ENCODE measurements at places on chromosomes 7 and 10. TPM values are rescaled to one million over a fixed set of nuclear protein-coding genes. Genes with fewer than 3 reads are reported as not detected.

The HTR5A gene
- not detected for total RNA-seq

The ANKRD7 gene
- not detected for total RNA-seq

The SPDYE3 gene
- total RNA-seq = not detected

- no peaks in the 10 kb centered on the region for H3K36me3 ChIP-seq
- H3K27me3 ChIP-seq = no peaks in the 10 kb centered on the region
- no peak overlapping the region for H3K27ac ChIP-seq
Observed at GRCh38 chr7:32020551-32021159, 49.6 kb downstream of the PDE1C start.

The GHITM gene
- 117 TPM for total RNA-seq

- H3K4me3 ChIP-seq = no peak overlapping the region
- DNase-seq = no peak
- H3K36me3 ChIP-seq = no peaks in the 10 kb centered on the region
- H3K4me1 ChIP-seq = no peaks in the 10 kb centered on the region
- no peaks in the 10 kb centered on the region for H3K27me3 ChIP-seq
Observed at GRCh38 chr7:35446091-35446490, 192.2 kb upstream of the TBX20 start.

DNA sequence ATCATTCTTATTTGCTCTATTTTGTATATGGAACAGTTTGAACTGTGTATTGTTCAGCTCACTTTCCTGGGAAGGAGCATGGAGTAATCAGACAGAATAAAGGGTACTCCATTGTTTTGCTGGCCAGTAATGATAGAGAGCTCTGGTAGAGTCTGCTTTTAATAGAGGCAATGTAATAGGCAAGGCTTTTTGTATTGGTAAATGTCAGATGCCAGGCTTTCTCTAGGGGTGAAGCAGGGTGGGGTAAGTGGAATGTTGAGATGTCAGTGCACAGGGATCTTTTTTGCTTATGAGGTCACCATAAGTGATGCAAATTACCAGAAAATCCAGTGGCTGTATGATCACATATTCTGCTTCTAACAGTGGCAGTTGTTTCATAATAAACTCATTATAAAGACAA lies 1088.3 kb upstream of the SORCS1 start:
- no peaks in the 10 kb centered on the region for H3K27me3 ChIP-seq
- no peaks in the 10 kb centered on the region for H3K36me3 ChIP-seq
- H3K27ac ChIP-seq = no peak overlapping the region
- H3K4me1 ChIP-seq = no peaks in the 10 kb centered on the region
- DNase-seq = no peak

- no peak for DNase-seq
- H3K27ac ChIP-seq = no peak overlapping the region
- no peak overlapping the region for H3K4me3 ChIP-seq
- H3K27me3 ChIP-seq = no peaks in the 10 kb centered on the region
- no peaks in the 10 kb centered on the region for H3K4me1 ChIP-seq
Observed at GRCh38 chr10:117677239-117677638, 134.7 kb downstream of the EMX2 start.

The OGDHL gene
- total RNA-seq = 0.69 TPM

- H3K27ac ChIP-seq = no peak overlapping the region
- H3K27me3 ChIP-seq = no peaks in the 10 kb centered on the region
- no peaks in the 10 kb centered on the region for H3K4me1 ChIP-seq
- H3K36me3 ChIP-seq = no peaks in the 10 kb centered on the region
- H3K4me3 ChIP-seq = no peak overlapping the region
Observed at GRCh38 chr7:40753455-40753854, 618.6 kb downstream of the SUGCT start.

The ESYT2 gene
- 63.1 TPM for total RNA-seq

DNA sequence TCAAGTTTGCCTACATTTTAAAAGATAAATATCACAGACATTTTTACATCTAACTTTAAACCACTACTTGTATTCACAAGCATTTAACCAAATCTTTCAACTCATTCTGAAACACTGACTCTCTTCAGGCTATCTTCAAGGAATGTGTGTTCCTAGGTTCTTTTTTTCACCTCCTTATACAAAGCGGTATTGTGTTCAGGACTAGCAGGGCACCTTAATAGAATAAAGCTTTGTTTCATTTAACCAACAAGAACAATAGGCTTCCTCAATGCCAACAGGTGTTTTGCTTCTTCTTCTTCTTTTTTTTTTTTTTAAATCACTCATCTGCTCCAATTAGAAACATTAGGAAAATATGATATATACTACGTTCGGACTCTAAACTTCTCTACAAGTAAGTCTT lies 212.9 kb upstream of the SEMA3E start:
- no peak for DNase-seq
- no peak overlapping the region for H3K27ac ChIP-seq
- no peak overlapping the region for H3K4me3 ChIP-seq
- no peaks in the 10 kb centered on the region for H3K27me3 ChIP-seq

DNA sequence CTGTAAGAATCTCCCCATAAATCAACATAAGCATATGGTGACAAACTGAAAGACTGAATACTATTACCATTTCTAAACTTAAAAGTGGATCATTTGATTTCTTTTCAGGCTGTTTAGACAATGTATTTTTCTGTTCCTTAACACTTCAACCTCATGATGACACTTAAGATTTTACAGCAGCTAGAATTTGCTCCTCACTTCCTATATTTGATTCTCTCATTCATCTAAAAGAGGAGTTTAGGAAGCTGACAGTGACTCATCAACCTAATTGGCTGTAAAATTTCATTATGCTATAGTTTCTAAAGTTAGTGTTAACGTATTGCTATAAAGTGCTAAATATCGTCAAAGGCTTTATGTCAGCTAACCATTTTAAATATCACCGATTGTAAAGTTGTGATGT lies 478.7 kb downstream of the GRM8 start:
- no peak overlapping the region for H3K27ac ChIP-seq
- DNase-seq = no peak
- H3K27me3 ChIP-seq = no peaks in the 10 kb centered on the region
- no peaks in the 10 kb centered on the region for H3K36me3 ChIP-seq
- H3K4me1 ChIP-seq = no peaks in the 10 kb centered on the region

The IMPDH1 gene
- total RNA-seq = 59.8 TPM

DNA sequence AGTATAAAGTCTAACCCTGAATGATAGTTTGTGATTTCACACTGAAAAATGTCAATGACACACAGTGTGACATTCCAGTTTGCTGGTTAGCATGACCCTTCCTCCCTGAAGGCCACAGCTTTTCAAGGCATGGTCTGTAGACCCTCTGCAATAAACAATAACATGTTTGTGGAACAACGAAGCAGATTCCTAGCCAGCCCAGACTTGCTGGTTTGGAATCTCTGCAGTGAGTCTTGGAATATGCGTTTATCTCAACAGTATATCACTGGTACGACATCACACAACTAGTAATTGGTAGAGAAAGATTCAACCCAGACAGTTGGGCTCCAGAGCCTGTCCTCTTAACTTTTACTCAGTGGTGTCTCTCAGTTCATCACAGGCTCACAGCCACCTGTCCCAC lies 23.7 kb upstream of the DUSP5 start:
- no peak for DNase-seq
- no peaks in the 10 kb centered on the region for H3K27me3 ChIP-seq
- no peaks in the 10 kb centered on the region for H3K4me1 ChIP-seq
- no peaks in the 10 kb centered on the region for H3K36me3 ChIP-seq
- H3K4me3 ChIP-seq = no peak overlapping the region

GRCh38 chr10:80408242-80409101 lies at the start of gene PRXL2A:
PRXL2A (plus strand) TSS chr10:80408551; CDS start chr10:80420468, 11,917 bp downstream.
- peak within 1 kb of the TSS; percentile 74 for H3K4me3 ChIP-seq
- DNase-seq = peak; percentile 95
- no peaks in the 10 kb centered on the region for H3K36me3 ChIP-seq
- no peaks in the 10 kb centered on the region for H3K27me3 ChIP-seq
- peaks cover 30% of the 10 kb centered on the region for H3K4me1 ChIP-seq

DNA sequence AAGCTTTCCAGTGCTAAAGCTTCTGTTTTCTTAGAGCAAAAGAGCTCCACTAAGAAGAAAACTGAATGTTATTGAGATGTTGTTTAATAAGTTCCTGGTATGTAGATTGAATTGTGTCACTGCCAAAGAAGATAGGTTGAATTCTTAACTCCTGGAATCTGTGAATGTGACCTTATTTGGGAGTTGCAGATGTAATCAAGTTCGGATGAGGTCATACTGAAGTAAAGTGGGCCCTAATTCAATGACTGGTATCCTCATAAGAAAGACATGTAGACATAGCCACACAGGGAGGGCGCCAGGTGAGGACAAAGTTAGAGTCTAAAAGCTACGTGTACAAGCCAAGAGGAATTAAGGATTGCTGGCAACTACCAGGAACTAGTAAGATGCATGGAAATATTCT lies 732.1 kb upstream of the C7orf33 start:
- H3K27me3 ChIP-seq = no peaks in the 10 kb centered on the region
- no peak overlapping the region for H3K4me3 ChIP-seq
- H3K4me1 ChIP-seq = no peaks in the 10 kb centered on the region
- no peak for DNase-seq
- H3K36me3 ChIP-seq = no peaks in the 10 kb centered on the region

DNA sequence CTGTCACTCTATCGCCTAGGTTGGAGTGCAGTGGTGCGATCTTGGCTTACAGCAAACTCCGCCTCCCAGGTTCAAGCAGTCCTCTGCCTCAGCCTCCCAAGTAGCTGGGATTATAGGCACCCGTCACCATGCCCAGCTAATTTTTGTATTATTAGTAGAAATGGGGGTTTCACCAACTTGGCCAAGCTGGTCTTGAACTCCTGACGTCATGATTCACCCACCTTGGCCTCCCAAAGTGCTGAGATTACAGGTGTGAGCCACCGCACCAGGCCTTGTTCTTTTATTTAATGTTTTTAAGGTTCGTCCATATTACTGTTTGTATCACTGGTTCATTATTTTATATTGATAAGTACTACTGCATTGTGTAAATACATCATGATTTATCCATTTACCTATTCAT lies 10.2 kb upstream of the ITGA8 start:
- no peak for DNase-seq
- no peaks in the 10 kb centered on the region for H3K4me1 ChIP-seq
- no peak overlapping the region for H3K4me3 ChIP-seq
- H3K27ac ChIP-seq = no peak overlapping the region

DNA sequence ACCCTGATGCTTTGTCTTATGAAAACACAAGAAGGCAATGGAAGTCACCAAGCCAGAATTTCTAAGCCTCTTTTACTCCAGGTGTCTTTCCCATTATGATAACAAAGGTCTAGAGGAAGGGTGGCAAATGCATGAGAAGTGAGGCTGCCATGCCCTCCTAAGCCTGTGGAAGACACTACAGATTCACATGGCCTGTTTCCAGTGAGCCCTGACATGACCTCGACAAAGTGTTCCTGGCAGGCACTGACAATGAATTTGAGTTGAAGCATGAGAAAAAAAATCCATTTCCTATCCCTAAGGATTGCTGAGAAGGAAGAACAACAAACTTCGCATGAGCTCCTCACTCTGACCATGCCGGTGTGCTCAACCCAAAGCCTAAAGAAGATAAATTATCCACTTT lies 268.0 kb downstream of the HTR7 start:
- no peak overlapping the region for H3K4me3 ChIP-seq
- no peak for DNase-seq
- H3K36me3 ChIP-seq = no peaks in the 10 kb centered on the region

The WEE2 gene
- not detected for total RNA-seq

The ITIH5 gene
- total RNA-seq = 10.5 TPM

DNA sequence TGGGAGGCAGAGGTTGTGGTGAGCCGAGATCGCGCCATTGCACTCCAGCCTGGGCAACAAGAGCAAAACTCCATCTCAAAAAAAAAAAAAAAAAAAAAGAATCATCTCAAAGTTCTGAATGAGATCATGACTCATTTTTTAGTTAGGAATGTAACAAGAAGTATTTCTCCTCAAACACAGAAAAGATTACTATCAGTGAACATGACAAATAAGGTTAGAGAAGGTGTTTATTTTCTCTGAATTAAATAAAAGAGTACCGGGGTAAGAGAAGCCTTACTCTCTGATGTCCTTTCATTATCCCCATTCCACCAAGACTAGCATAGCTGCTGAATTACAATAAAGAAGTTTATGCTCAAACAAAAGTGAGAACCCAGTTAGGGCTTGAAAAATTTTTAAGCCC lies 50.1 kb downstream of the IPMK start:
- DNase-seq = no peak
- no peak overlapping the region for H3K27ac ChIP-seq
- no peaks in the 10 kb centered on the region for H3K27me3 ChIP-seq
- H3K4me1 ChIP-seq = no peaks in the 10 kb centered on the region
- H3K36me3 ChIP-seq = no peaks in the 10 kb centered on the region

The MYL10 gene
- total RNA-seq = not detected

The PSTK gene
- 2.5 TPM for total RNA-seq

- no peaks in the 10 kb centered on the region for H3K27me3 ChIP-seq
- H3K4me3 ChIP-seq = no peak overlapping the region
- no peaks in the 10 kb centered on the region for H3K36me3 ChIP-seq
Observed at GRCh38 chr10:48547061-48547895, 57.6 kb downstream of the ARHGAP22 start.

GRCh38 chr7:108078691-108079090 lies 51.5 kb downstream of the LAMB4 start:
- peaks cover 9% of the 10 kb centered on the region for H3K4me1 ChIP-seq
- no peak for DNase-seq
- H3K27me3 ChIP-seq = no peaks in the 10 kb centered on the region
- H3K27ac ChIP-seq = no peak overlapping the region
- H3K4me3 ChIP-seq = no peak overlapping the region
- H3K36me3 ChIP-seq = no peaks in the 10 kb centered on the region

DNA sequence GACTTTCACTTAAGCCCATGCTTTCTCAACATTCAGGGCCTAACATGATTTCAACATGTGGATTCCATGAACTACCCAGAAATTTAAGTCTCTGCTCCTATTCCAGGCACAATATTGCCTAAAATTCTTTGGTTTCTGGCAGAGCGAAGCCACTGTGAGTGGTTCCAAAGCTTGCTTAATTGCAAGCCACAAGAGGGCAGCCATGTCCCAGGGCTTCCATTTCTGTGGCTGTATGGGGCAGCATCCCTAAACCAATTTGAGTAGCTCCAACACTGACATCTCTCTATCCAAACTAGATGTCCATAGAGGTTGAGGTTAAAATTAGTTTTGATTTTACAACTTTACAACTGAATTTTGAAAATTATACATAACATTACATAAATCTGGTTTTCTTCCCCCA lies 56.3 kb upstream of the MDFIC start:
- H3K36me3 ChIP-seq = no peaks in the 10 kb centered on the region
- H3K4me3 ChIP-seq = no peak overlapping the region
- no peak overlapping the region for H3K27ac ChIP-seq
- no peaks in the 10 kb centered on the region for H3K27me3 ChIP-seq
- H3K4me1 ChIP-seq = no peaks in the 10 kb centered on the region

The PLXDC2 gene
- total RNA-seq = 129 TPM

The BLNK gene
- total RNA-seq = 8.8 TPM

The GPR26 gene
- not detected for total RNA-seq

GRCh38 chr7:128415217-128415785 lies 5.5 kb upstream of the IMPDH1 start:
- no peak overlapping the region for H3K4me3 ChIP-seq
- DNase-seq = no peak
- no peaks in the 10 kb centered on the region for H3K36me3 ChIP-seq
- H3K27me3 ChIP-seq = no peaks in the 10 kb centered on the region

GRCh38 chr10:86914734-86915133 lies 42.7 kb downstream of the MMRN2 start:
- DNase-seq = no peak
- H3K4me1 ChIP-seq = no peaks in the 10 kb centered on the region
- H3K4me3 ChIP-seq = no peak overlapping the region
- no peaks in the 10 kb centered on the region for H3K27me3 ChIP-seq

GRCh38 chr10:110076559-110077318 lies 69.0 kb downstream of the ADD3 start:
- peaks cover 61% of the 10 kb centered on the region for H3K4me1 ChIP-seq
- H3K27ac ChIP-seq = peak overlapping the region; percentile 75
- H3K4me3 ChIP-seq = peak overlapping the region; percentile 23
- H3K36me3 ChIP-seq = no peaks in the 10 kb centered on the region
- no peak for DNase-seq
- H3K27me3 ChIP-seq = no peaks in the 10 kb centered on the region

All from upper lobe of right lung (tissue), 1 donor.